Bronchial smooth muscle cell (primary cell): ENCODE measurements at places on chromosomes 12 and 14. TPM values are rescaled to one million over a fixed set of nuclear protein-coding genes. Genes with fewer than 3 reads are reported as not detected.

RECQL gene
- 42.8 and 58.0 TPM in 2 replicates for total RNA-seq

TFCP2 gene
- 6.4 and 7.7 TPM in 2 replicates for total RNA-seq

DYNLL1 gene
- 252 and 406 TPM in 2 replicates for total RNA-seq

SIX1 gene
- 9.8 and 18.1 TPM in 2 replicates for total RNA-seq

HOXC12 gene
- not detected in 2 replicates for total RNA-seq

ACSM4 gene
- not detected in 2 replicates for total RNA-seq

ADAMTS20 gene
- total RNA-seq, result not detected in 2 replicates
